NCI-H524 treated with DMSO at 0.1 percent for 48 hours (cell line): ENCODE measurements at places on chromosomes 12 and 14.

DNA sequence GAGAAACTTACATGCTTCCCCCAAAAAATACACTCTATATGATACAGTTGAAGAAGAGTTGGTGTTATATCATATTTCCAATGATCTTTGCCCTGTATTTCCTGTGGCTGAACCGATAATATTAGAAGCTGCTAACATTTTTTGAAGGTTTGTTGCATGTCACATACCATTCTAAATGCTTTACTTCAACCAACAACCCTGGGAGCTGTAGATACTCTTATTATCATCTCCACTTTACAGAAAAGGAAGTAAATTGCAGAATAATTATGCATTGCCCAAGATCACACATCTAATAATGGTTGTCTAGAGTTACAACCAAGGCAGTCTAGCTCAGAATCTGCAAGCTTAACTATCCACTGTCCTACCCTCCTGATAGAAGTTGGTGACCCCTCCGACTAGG, 182.8 kb downstream of the NUAK1 start:
- DNase-seq: no peak

DNA sequence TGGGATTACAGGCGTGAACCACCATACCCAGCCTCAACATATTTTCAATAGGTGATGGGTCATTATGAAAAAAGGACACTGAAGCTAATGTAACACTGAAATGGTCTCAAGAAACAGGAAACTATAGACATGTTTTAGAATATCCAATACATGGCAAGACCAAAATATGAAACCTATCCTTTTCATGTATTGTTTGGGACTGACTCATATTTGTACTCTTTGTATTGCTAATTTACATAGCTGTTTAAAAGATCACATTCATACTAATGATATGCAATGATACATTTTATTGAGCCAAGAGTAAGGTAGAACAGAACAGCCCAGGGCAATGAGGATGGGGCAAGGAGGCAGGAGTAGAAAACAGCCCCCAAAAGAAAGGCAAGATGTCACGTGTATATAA, 32.6 kb downstream of the RESF1 start:
- DNase-seq: no peak

DNA sequence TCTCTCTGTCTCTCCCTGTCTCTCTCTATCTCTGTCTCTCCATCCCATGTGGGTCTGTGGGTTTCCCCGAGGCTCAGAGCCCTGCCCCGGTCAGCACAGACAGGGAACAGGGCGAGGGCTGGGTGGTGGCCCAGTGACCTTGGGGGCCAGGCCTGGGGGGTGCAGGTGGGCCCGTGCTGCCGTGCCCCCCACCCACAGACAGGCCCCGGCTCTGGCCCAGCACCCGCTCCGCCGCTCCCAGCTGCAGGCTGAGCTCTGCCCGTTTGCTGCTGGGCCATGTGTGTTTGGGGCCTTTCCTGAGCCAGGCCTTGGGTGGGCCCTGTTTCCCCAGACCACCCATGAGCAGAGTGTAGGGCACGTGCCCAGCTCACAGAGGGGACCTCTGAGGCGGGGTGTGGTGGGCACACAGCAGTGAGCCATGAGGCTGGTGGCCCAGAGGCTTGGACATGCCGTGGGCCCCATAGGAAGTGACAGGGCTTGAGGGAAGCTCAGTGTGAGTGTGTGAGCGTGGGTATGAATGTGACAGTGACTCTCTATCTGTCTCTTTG, 51.0 kb downstream of the TMEM121 start:
- no peak for DNase-seq

- DNase-seq: no peak
These were observed 9.7 kb downstream of the PDE6H start for GRCh38 chr12:14982562-14982961.

DNA sequence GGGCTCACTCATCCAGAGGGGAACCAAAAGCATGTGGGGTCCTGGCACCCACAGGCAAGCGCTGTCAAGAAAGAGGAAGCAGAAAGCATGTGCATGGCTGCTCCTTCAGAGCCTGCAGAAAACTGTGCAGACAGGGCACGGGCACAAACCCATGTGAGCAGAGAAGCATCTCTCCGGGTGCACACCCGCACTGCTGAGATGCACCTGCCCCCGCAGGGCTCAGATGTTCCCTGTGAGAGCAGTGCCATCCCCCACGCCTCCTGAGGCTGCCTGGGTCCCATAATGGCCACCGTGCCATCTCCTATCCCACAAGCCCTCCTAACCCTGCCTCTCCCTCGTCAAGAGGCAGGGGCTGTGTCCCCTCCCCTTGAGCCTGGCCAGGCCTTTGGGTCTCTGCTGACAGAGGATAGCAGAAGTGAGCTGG, 32.3 kb upstream of the INF2 start:
- DNase-seq: no peak

- peak; percentile 49 for DNase-seq
These were observed 519 bp upstream of the AP1G2 start for GRCh38 chr14:23568021-23568599.

DNA sequence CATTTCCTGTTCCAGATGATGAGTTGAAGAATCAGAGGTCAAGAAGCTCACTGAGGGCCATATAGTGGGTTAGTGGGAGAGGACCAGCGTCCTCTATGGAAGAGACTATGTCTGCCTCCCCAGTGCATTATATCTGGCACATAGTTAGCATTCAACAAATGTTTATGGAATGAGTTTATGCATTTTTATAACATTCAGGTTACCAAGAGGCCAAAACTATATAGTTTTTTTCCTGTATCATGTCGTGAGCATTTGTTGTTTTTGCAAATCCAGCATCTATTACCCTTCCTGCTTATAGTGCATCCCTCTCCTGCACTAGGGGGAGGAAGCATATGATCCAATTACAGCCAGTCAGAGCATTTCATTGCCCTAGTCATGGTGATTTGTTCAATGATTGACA, 60.6 kb downstream of the SUDS3 start:
- DNase-seq: no peak

GRCh38 chr12:110690127-110690430, 1.2 kb upstream of the HVCN1 start:
- DNase-seq: no peak

DNA sequence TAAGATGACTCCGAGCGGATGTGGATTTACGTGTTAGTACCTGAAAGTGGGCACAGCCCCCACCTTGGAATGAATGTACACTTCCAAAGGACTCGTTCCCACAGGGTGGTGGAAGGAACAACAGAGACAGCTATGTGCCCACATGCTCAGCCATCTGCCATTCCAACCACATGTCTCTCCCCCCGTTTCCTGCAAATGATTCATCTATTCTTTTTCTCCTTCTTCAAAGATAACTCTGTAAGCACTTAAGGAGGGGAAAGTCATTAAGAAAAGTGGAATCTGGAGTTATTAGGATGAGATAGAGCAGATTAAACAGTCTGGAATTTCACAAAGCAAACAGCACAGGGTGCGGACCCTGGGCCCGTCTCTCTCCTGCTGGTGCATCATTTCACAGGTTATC, 18.5 kb upstream of the DUSP6 start:
- no peak for DNase-seq

GRCh38 chr12:132154341-132154761, 10.1 kb downstream of the NOC4L start:
- DNase-seq: no peak

DNA sequence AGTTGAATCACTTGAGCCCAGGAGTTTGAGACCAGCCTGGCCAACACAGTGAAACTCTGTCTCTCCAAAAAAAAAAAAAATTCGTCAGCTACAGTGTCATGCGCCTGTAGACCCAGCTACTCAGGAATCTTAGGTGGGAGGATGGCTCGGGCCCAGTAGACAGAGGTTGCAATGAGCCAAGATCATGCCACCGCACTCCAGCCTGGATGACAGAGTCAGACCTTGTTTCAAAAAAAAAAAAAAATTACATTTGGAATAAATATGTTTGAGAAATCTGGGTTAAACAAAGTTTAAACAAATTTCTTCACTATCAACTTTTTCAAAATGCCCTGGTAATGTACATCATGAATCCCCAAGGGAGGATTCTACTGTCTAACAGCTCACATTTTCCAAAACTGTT, 187.0 kb upstream of the RASSF8 start:
- no peak for DNase-seq

- DNase-seq: no peak
These were observed 454.7 kb downstream of the NPAS3 start for GRCh38 chr14:33393231-33393894.

DNA sequence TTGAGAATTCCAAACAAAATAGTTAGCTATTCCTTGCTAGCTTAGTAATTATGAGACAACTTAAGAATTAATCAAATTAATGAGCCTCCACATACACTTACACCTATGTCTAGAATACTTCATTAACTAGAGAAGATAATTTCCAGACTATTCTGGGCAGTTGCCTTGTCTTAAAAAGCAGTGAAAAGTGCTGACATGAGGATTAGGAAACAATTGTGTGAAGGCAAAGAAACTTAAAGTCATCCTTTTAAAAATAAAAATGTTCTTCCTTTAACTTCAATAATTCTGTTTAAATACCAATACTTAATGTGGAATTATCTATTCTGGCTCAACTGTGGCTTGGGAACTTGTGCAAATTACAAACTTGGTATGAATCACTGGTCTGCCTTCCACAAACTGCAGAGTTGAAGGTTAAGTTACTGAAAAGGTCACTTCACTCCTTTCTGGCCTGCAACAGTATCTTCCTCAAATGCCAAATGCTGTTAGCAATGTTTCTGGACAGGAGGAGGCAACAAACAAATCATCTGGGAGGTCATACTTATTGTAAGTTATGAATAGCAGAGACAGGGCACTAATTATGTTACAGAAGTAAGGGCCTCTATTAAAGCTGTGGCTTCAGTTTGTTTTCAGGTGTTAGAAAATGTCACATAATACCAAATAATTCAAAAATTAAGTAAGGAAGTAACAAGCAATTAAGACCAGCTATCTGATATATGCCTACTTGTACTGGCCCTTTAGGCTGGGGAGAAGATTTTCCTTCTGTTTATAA, 19.2 kb downstream of the PPTC7 start:
- DNase-seq: no peak

DNA sequence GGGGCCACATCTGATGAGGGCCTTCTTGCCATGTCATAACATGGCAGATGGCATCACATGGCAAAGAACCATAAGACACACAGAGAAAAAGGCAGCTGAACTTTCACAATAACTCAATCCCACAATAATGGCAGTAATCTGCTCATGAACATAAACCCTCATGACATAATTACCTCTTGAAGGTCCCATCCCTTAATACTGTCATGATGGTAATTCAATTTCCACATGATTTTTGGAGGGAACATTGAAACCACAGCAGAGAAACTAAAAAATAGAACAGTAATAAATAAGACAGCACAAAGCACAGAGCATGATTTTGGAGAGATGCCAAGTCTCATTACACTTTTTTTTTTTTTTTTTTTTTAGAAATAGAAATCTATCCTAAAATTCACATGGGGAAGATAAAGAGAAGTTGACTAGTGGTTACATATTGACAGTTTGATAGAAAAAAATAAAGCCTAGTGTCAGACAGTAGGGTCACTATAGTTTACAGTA, 61.8 kb upstream of the ATF7IP start:
- DNase-seq: no peak

- DNase-seq: no peak
These were observed 12.5 kb upstream of the IQSEC3 start for GRCh38 chr12:53735-54730.

DNA sequence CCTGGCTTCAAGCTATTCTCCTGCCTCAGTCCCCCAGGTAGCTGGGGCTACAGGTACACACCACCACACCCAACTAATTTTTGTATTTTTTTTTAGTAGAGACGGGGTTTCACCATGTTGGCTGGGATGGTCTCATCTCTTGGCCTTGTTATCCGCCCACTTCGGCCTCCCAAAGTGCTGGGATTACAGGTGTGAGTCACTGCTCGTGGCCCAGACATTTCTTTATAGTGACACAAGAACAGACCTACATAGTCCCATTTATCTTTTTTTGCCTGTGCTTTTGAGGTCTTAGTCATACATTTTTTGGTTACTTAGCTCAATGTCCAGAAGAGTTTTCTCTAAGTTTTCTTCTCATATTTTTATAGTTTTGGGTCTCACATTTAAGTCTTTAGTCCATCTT, 247.4 kb downstream of the SYT10 start:
- no peak for DNase-seq

DNA sequence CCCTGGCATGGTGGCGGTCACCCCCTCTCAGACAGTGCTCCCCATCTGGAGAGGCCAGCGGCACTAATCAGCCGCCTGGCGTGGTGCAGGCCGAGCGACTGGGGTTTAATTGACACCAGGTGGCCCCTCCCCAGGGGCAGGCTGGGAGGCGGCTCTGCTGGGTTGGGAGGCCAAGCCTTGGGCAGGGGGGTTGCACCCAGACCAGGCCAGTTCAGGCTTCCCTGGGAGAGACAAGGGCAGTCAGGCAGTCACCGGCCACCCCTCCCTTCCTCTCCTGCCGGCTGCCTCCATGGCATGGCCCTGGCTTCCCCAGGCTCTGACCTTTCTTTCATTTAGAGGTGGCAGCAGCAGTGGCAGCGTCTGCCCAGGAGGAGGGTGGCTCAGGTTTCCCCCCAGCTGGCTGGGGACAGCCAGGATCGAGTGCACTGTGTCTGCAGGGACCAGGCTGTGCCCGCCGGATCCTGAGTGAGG, 78.1 kb upstream of the NOS1 start:
- peak; percentile 30 for DNase-seq

DNA sequence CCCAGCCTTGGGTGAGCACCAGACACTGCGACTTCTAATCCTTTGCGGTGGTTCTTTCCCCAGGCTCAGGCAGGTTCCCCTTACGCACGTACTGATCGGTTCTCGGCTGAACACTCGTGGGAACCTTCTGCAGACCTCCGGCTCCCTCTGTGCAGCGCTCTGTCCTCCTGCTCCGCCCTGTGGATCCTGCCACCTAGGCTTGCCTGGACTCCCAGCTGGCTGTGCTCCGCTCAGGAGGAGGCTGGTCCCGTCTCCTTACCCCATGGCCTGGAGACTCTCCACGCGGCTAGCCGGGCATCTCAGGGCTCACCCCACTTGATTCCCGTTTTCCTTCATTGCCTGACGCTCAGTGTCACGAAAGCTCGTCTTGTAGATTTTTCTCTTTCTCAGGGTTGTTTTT, 34.7 kb downstream of the TNFAIP2 start:
- DNase-seq: no peak

GRCh38 chr14:48792376-48793024, 793.7 kb downstream of the RPS29 start:
- no peak for DNase-seq

DNA sequence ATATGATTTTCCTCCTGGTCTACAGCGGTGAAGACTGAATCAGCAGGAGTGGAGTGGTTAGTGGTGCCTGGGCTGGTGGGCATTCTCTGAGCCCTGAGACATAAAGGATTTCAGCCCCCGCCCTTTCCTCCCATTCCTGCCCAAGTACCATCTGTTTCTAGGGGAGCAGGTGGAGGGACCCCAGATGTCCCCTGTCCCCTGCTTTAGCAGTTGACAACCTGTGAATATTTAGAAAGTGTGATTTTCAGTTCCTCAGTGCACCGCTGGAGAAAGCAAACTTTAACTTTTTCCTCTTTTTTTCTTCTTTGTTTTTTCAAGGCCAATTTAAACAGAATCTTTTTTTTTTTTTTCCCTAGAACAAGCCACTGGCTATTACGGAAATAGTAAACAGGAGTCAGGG, 163.8 kb upstream of the MYL2 start:
- peak; percentile 3 for DNase-seq

GRCh38 chr14:105944632-105945610, 418.5 kb downstream of the TMEM121 start:
- no peak for DNase-seq
